ENCODE measurements at places on chromosomes 12 and 14. TPM values are rescaled to one million over a fixed set of nuclear protein-coding genes. Genes with fewer than 3 reads are reported as not detected.

- peaks cover 1% of the 10 kb centered on the region for H3K4me1 ChIP-seq
- DNase-seq: no peak
- no peaks in the 10 kb centered on the region for H3K27me3 ChIP-seq
- no peak overlapping the region for H3K27ac ChIP-seq
Measured at GRCh38 chr14:68585690-68586089, 207.2 kb downstream of the ZFP36L1 start.

DNA sequence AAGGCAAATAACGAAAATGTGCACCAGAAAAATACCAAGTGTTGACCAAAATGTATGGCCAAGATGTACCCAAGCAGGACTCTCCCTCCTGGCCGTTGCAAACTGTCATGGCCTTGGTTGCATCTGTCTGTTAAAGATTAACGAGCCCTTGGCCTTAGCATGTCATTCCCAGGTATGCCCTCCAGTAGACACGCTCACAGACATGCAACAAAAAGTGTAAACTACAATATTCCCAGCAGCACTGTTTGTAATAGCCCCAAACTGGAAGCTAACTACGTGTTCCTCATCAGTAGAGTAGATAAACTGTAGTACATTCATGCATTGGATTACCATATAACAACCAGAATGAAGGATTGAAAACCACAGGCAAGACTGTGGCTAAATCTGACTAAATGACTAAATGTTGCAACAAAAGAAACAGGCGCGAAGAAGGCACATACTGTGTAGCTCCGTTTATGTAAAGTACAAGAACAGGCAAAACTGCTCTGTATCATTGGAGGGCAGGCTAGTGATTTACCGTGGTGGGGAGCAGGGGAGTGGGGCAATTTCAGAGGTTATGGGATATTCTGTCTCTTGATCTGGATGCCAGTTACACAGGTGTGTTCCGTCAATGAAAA is 232.8 kb upstream of the DIO3 start:
- peaks cover 3% of the 10 kb centered on the region for H3K27me3 ChIP-seq
- no peaks in the 10 kb centered on the region for H3K4me1 ChIP-seq

DNA sequence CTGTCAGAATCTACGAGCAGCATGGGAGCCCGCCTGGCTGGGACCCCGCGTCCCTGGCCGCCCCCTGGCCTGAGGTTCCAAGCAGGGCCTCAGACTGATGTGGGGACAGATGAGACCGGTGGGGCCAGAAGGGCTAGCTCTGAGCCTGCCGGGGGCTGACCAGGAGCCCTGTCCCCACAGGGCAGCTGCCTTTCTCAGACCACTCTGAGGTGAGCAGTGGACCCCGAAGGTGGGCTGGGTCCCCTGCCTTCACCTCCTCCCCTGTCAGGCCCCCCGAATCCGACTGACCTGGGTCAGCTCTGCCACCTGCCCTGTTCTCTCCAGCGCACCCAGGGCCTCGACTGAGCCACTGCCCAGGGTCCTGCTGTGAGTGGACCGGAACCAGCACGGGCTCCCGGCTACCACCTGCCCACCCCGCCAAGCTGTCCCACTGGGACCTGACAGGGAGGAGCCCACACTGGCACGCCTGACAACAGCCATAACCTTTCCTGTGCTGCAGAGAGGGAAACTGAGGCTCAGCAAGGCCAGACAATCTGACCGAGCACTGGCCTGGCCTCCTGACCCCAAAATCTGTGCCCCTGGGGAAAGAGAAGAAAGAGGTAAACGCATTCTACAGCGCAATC is 29.7 kb upstream of the TMEM179 start:
- H3K4me3 ChIP-seq: no peak overlapping the region
- H3K4me1 ChIP-seq: no peaks in the 10 kb centered on the region
- no peaks in the 10 kb centered on the region for H3K36me3 ChIP-seq
- DNase-seq: no peak
- peaks cover 16% of the 10 kb centered on the region for H3K27me3 ChIP-seq

GRCh38 chr12:106721915-106722314 is 52.6 kb upstream of the RIC8B start:
- no peaks in the 10 kb centered on the region for H3K27me3 ChIP-seq
- peaks cover 6% of the 10 kb centered on the region for H3K4me1 ChIP-seq
- no peak overlapping the region for H3K4me3 ChIP-seq
- H3K36me3 ChIP-seq: no peaks in the 10 kb centered on the region
- DNase-seq: no peak

DNA sequence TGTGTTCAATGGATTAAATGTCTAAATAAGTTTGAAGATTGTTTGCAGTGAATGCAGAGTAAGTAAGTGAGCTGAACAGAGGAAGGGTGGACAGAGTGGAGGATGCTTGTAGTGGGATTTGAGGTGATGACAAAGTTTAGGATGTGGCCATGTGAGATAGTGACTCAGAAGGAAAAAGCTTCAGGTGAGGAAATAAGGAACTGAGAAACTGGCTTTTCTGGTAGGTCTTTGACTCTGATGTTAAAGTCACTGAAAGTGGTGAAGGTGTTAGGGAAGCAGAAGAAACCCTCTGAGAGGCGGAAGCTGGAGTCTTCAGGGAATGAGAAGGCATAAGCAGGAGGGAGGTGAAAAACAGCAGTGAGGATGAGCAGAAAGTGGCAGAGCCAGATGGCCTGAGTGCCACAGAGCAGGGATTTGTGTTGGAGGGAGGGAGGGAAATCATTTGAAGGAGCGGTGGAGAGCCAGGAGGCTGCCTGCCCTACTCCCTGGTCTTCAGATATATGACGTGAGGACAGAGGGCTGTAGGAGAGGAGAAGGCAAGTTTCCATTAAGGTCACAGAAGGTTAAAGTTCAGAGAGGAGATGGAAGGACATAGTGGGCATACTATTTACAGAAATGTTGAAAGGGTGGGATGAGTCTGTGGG is 24.8 kb downstream of the RGS6 start:
- no peaks in the 10 kb centered on the region for H3K4me1 ChIP-seq
- no peaks in the 10 kb centered on the region for H3K36me3 ChIP-seq
- no peak overlapping the region for H3K4me3 ChIP-seq
- H3K27me3 ChIP-seq: peaks cover 11% of the 10 kb centered on the region
- H3K27ac ChIP-seq: no peak overlapping the region

DNA sequence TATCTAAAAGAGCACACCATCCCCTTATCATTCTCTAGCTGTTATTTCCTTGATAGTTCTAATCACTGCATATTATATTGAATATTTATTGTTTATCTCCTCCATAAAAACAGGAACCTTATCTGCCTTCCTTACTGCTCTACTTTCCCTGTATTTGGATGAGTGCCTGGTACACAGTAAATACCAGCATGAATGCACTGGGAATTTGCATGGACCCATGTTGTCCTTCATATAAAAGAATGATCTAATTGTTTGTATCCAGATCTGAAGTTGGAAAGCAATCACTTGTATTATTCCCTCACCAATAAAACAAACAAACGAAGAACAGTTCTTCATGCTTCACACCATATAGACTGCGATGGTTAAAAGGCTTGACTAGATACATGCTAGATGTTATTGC is 15.3 kb upstream of the CNOT2 start:
- no peaks in the 10 kb centered on the region for H3K4me1 ChIP-seq
- H3K36me3 ChIP-seq: peaks cover 2% of the 10 kb centered on the region
- H3K4me3 ChIP-seq: no peak overlapping the region
- H3K27ac ChIP-seq: no peak overlapping the region
- H3K27me3 ChIP-seq: no peaks in the 10 kb centered on the region

GRCh38 chr12:3218228-3219171 is 141.3 kb downstream of the TSPAN9 start:
- H3K27ac ChIP-seq: no peak overlapping the region
- H3K27me3 ChIP-seq: peaks cover 4% of the 10 kb centered on the region
- H3K36me3 ChIP-seq: no peaks in the 10 kb centered on the region
- no peak for DNase-seq
- no peak overlapping the region for H3K4me3 ChIP-seq
- peaks cover 2% of the 10 kb centered on the region for H3K4me1 ChIP-seq

DNA sequence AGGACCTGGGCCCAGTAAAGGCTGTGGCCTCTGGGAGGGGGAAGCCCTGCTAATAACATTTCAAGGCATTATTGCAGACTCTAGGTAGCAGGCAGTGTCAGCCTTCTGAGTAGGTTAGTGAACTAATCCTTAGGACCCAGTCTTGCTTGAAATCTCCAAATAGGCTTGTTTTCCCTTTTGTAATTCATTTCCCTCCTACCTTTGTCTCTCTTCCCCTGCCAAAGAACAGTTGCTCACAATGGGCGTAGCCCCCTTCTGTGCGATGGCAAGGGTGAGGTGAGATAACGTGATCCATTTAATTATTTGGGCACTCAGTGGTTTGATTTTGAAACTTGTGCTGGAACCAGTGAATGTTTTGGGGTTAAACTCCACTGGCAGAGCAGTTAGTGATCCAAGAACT is 10.9 kb downstream of the PELI2 start:
- no peak overlapping the region for H3K27ac ChIP-seq
- H3K4me1 ChIP-seq: peaks cover 3% of the 10 kb centered on the region
- H3K4me3 ChIP-seq: no peak overlapping the region
- H3K36me3 ChIP-seq: no peaks in the 10 kb centered on the region
- peaks cover 5% of the 10 kb centered on the region for H3K27me3 ChIP-seq
- DNase-seq: no peak

DNA sequence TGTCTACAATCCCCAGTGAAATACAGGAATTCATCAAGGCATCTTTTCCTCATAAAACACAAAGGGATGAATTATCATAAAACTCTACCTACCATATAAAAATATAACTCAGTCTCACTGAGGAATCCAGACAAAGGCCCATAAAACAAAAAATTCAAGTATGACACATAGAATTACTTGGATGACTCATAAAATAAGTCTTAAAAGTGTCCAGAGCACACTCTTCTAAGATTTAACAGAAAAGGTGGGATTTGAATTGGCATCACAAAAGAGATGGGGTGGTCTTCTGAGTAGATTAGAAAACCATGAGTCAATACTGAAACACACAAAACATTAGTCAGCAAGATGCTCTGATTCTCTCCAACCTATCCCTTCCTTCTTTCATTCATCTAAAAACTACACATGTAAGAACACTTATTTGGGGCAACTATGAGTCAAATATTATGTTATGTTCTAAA is 202.7 kb upstream of the GARIN6 start:
- H3K36me3 ChIP-seq: no peaks in the 10 kb centered on the region
- H3K4me1 ChIP-seq: no peaks in the 10 kb centered on the region
- H3K27me3 ChIP-seq: no peaks in the 10 kb centered on the region
- H3K4me3 ChIP-seq: no peak overlapping the region
- no peak overlapping the region for H3K27ac ChIP-seq

- DNase-seq: no peak
- H3K4me3 ChIP-seq: no peak overlapping the region
- no peaks in the 10 kb centered on the region for H3K27me3 ChIP-seq
- H3K36me3 ChIP-seq: peaks cover 17% of the 10 kb centered on the region
- no peak overlapping the region for H3K27ac ChIP-seq
- peaks cover 40% of the 10 kb centered on the region for H3K4me1 ChIP-seq
Measured at GRCh38 chr12:11723993-11724392, 74.5 kb downstream of the ETV6 start.

GRCh38 chr12:102043928-102044327 is 17.9 kb downstream of the WASHC3 start:
- DNase-seq: no peak
- peak overlapping the region; percentile 59 for H3K4me3 ChIP-seq
- H3K27ac ChIP-seq: peak overlapping the region; percentile 58
- peaks cover 20% of the 10 kb centered on the region for H3K36me3 ChIP-seq

- no peaks in the 10 kb centered on the region for H3K4me1 ChIP-seq
- H3K36me3 ChIP-seq: no peaks in the 10 kb centered on the region
- H3K27me3 ChIP-seq: no peaks in the 10 kb centered on the region
- no peak for DNase-seq
Measured at GRCh38 chr14:30142216-30142615, 214.6 kb upstream of the PRKD1 start.

DNA sequence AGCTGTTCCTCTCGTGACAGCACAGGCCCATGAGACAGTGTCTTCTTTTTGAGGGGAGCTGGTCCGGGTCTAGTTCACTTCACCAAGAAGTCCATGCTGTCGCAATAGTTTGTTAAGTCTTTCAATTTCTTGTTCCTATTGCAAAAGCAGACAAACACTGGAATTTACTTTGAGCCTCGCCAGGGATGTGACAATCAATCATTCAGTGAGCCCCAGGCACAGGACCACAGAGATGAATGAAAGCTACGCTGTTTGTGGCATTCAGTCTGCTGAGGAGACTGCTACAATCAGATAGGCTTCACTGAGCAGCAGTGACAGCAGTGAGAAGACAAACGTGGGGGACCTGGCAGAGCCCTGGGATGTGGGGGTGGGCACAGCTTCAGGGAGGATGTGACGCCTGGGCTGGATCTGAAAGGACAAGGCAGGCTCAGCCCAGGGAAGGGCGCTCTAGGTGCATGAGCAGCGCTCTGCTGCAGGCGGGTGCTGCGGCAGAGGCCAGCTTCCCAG is 35.5 kb downstream of the TCTN1 start:
- no peak for DNase-seq
- peaks cover 40% of the 10 kb centered on the region for H3K36me3 ChIP-seq
- no peaks in the 10 kb centered on the region for H3K27me3 ChIP-seq
- H3K4me1 ChIP-seq: peaks cover 18% of the 10 kb centered on the region
- H3K27ac ChIP-seq: no peak overlapping the region
- H3K4me3 ChIP-seq: no peak overlapping the region

GRCh38 chr14:97543816-97544215 is 746.6 kb downstream of the VRK1 start:
- DNase-seq: no peak
- H3K4me3 ChIP-seq: no peak overlapping the region
- H3K27ac ChIP-seq: no peak overlapping the region

- H3K36me3 ChIP-seq: peaks cover 7% of the 10 kb centered on the region
- H3K4me3 ChIP-seq: peak within 1 kb of the TSS; percentile 93
- peak within 1 kb of the TSS; percentile 88 for H3K27ac ChIP-seq
- peaks cover 42% of the 10 kb centered on the region for H3K4me1 ChIP-seq
- H3K27me3 ChIP-seq: no peaks in the 10 kb centered on the region
Measured at GRCh38 chr12:122980183-122981035, at the start of gene ARL6IP4. Gene ARL6IP4, plus strand, starts transcription at chr12:122980681. Its CDS starts 459 bp downstream, at chr12:122981140.

- no peak overlapping the region for H3K4me3 ChIP-seq
- no peak for DNase-seq
- no peak overlapping the region for H3K27ac ChIP-seq
- H3K4me1 ChIP-seq: no peaks in the 10 kb centered on the region
Measured at GRCh38 chr14:75886636-75887348, 95.0 kb downstream of the TGFB3 start.

GRCh38 chr14:52265253-52265652 is 2.2 kb upstream of the PTGDR start:
- H3K4me3 ChIP-seq: peak overlapping the region; percentile 55
- H3K27ac ChIP-seq: peak overlapping the region; percentile 77
- H3K4me1 ChIP-seq: peaks cover 38% of the 10 kb centered on the region
- H3K36me3 ChIP-seq: peaks cover 17% of the 10 kb centered on the region
- H3K27me3 ChIP-seq: peaks cover 32% of the 10 kb centered on the region
- DNase-seq: no peak

Gene HELB
- total RNA-seq: 35.8 TPM

Gene NOS1
- total RNA-seq: not detected

Gene PROX2
- total RNA-seq: 0.28 TPM

Gene OR9K2
- total RNA-seq: not detected

Gene SMCO2
- total RNA-seq: not detected

Gene KCNK10
- total RNA-seq: not detected

Gene OASL
- 48.6 TPM for total RNA-seq

Gene PCBP2
- total RNA-seq: 824 TPM
